ENCODE measurements at places on chromosomes 4 and X. TPM values are rescaled to one million over a fixed set of nuclear protein-coding genes. Genes with fewer than 3 reads are reported as not detected.

GPC4 gene
- 19.5 TPM for polyA plus RNA-seq

BMP3 gene
- not detected for polyA plus RNA-seq

TLR1 gene
- polyA plus RNA-seq: 1.8 TPM

RTL9 gene
- not detected for polyA plus RNA-seq

JADE1 gene
- 23.0 TPM for polyA plus RNA-seq

F8A3 gene
- polyA plus RNA-seq: 0.62 TPM

BCLAF3 gene
- polyA plus RNA-seq: 3.1 TPM

NLGN3 gene
- polyA plus RNA-seq: 0.97 TPM

MBNL3 gene
- polyA plus RNA-seq: 3.3 TPM

VSIG1 gene
- not detected for polyA plus RNA-seq

NELFA gene
- 17.8 TPM for polyA plus RNA-seq

NAA10 gene
- 120 TPM for polyA plus RNA-seq

HTRA3 gene
- 6.5 TPM for polyA plus RNA-seq

SPACA5 gene
- polyA plus RNA-seq: not detected

MAGEB17 gene
- not detected for polyA plus RNA-seq

MAGEA2 gene
- not detected for polyA plus RNA-seq

XAGE3 gene
- not detected for polyA plus RNA-seq

CFAP47 gene
- not detected for polyA plus RNA-seq

RHOXF1 gene
- 0.97 TPM for polyA plus RNA-seq

BEX5 gene
- 42.4 TPM for polyA plus RNA-seq

GLRA3 gene
- polyA plus RNA-seq: 0.13 TPM

MAGEC1 gene
- polyA plus RNA-seq: not detected

JAKMIP1 gene
- polyA plus RNA-seq: not detected

TIGD2 gene
- polyA plus RNA-seq: 5.1 TPM

KCNE5 gene
- polyA plus RNA-seq: not detected

HPGDS gene
- polyA plus RNA-seq: 1.9 TPM

ACE2 gene
- 32.4 TPM for polyA plus RNA-seq

SATL1 gene
- 0.22 TPM for polyA plus RNA-seq
